ENCODE measurements at places on chromosomes 2 and 18.

DNA sequence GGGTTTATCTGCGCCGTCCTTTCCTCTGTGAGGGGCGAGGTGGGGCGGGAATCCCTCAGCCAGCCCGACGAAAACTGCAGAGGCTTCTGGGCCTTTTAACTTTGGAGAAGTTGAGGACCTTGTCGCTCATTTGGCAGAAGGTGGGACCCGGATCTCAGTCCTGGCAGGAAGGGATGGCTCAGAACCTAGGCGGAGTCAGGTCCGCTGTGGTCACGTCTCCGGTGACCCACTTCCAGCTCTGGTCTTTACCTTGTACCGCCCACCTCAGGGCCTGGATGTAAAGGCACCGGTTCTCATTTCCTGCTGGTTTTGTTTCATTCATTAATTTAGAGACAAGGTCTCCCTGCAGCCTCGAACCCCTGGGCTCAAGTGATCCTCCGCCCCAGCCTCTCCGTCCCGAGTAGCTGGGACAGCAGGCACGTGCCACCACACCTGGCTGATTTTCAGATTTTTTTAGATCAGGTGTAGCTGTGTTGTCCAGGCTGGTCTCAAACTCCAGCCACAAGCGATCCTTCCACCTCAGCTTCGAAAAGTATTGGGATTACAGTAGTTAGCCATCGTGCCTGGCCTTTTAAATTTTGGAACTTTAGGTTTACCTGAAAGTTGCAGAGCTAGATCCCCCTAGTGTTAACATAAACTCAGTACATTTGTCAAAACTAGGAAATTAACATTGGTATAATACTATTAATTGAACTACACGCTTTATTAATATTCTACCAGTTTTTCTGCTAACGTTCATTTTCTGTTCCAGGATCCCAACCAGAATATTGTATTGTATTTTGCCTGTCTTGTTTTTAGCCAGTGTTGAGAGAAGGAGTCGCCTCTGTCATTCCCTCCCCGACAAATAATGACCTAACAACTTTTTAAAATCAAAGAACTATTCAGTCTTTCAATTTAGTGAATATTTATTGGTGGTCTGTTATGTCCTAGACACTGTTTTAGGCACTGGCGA is 852 bp downstream of the POLI start:
- no peak for DNase-seq

DNA sequence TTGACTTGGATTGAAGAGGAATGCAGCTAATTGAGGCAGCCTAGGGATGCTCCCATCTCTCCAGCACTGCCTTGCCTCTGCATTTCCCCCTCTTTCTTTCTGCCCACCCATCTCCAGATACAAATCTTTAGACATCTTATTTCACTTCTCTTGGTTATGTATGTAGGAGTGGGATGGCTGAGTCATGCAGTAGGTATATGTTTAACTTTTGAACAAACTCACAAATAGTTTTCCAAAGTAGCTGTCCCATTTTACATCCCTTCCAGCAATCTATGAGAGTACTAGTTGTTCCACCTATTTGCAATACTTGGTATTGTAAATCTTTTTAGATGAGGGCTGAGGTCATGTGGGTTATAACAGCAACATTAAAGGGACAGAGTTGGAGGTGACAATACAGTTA is 329.9 kb downstream of the DYSF start:
- no peak for DNase-seq

DNA sequence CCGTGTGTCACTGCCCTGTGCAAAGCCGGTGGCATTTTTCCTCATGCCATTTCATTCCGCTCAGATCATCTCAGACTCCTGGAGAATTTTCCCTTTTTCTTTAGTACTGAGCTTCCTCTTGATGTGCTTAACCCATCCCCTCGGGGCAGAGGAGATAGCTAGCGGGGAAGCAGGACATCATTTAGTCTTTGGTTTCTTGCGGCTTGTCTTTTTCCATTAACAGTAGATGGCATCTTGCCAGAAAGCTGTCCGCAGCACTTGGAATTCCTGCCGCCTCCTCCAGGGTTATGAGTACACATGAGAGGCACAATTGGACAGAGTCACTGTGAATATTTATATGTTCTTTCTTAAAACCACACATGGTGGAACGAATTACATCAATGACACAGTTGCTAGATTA is 226.6 kb downstream of the ALPK2 start:
- DNase-seq: no peak

- DNase-seq: no peak
Observed at GRCh38 chr2:183543222-183543621, 419.0 kb downstream of the NUP35 start.

DNA sequence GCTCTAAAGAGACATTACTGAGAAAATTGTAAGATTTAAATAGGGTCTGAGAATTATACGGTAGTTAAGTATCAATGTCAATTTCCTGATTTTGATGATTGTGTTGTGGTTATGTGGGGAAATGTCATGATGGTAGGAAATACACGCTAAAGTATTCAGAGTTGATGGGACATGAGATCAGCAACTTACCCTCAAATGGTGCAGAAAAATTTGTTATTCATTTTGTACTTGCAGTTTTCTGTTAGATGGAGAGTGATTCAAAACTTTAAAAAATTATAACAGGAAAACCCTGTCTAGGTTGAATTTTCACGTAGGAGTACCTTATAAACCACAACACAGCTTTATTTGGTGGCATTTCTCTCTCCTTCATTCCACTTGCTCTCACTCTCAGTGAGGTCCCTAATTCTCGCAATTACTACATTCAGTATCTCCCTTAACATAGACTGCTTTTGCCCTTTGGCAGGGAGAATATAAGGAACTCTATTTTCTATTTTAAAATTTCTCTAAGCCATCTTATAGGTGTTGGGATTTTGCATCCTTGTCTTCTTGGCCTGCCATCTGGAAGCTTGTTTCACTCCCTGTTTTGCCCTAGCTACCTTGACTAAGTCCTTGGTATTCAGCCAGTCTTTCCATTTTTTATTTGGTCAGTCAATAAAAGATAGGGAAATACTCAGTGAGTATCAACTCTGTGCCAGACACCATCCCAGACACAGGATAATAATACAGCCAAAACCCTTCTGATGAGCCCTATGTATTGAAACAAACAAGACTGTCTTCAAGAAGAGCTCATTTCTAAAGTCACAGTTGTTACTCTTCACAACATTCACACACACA is 550.6 kb upstream of the ACVR2A start:
- no peak for DNase-seq

DNA sequence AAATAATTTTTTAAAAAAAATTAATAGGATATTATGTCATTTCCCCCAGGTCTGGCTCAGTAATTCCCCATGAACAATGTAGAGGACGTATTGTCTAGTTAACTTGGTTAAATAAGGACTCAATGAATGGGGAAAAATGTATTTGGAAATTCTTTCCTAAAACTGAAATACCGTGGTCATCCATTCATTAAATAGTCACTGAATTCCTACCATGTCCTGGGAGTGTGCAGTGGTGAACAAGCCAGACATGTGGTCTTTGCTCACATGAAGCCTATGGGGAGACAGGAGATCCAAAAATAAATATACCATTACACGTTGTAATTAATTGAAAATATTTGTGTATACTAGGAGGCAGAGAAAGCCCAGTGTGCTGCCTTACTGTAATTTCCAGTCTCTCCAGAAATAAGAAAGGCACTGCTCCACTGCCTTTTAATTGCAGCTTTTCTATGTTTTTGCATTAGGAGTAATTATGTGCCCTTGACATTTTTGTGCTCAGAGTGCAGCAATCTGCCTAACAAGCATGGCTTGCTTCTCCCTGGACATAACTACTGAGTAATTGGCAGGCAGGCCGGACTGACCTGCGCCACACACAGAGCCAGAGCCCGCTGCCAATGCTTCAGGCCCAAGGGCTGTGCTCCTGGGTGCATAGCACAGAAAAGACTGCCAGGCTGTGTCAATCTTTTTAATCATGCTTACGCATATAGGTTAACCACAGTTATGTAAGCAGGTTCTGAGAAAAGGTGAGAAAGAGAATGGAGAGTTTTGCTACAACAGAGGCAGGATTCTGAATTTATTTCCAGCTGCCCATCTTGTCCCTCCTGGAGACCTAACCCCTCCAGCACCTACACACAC is 22.2 kb upstream of the TTC39C start:
- no peak for DNase-seq

- DNase-seq: no peak
Observed at GRCh38 chr2:54009549-54009948, 38.8 kb upstream of the PSME4 start.

GRCh38 chr2:7609974-7610373 is 692.8 kb downstream of the RNF144A start:
- no peak for DNase-seq

- no peak for DNase-seq
Observed at GRCh38 chr18:67650686-67651385, 134.3 kb upstream of the DSEL start.

DNA sequence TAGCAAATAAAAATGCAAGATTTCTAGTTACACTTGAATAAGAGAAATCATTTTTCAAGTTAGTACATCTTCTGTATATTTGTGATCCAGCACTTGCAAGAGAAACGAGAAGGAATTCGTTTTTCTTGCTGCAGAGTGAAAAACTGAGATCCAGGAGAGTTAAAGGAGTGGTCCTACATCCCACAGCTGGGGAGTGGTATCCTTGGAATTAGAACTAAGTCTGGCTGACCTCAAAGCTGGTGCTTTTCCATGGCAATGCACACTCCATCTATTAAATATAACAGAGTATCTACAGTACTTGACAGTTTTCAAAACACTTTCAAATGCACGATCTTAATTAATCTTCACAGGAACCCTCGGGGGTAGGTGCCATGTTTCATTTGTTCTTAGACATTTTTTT is 46.8 kb downstream of the TRIB2 start:
- DNase-seq: no peak

DNA sequence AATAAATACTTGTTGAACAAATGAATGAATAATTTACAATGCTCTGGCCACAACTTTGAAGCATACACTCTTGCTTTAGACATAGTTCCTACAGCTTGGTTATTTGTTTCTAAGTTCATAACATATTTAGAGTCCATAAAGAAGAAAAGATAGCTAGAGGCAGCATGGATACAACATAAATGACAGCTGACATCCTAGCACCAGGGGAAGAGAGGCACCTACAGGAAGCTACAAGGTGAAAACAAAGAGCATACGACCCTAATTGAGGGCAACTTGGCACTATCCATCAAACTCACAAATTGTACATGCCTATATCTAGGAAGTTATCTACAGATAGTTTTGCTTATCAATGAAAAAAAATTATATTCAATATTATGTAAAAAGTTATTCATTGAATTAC is 88.9 kb downstream of the PLEKHM3 start:
- DNase-seq: no peak

DNA sequence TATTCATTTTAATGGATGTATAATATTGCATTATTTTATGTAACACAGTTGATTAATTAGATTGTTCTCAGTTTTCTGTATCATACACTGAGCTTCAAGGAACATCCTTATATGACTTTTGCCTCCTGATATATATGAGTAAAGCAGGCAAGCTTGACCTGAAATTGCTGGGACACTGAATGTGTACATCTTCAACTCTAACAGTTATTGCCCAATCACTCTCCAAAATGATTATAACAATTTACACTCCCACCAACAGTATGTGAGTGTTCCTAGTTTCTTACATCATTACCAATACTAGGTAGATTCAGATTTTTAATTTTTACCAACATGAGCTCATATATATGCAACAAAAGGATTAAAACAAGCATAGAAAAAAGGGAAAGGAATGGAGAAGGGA is 379.4 kb downstream of the SETBP1 start:
- no peak for DNase-seq

GRCh38 chr2:230016844-230017243 is 51.9 kb downstream of the SLC16A14 start:
- DNase-seq: no peak

GRCh38 chr18:54734059-54734458 is 94.2 kb upstream of the RAB27B start:
- DNase-seq: no peak

- DNase-seq: no peak
Observed at GRCh38 chr2:51698021-51698420, 666.1 kb upstream of the NRXN1 start.

DNA sequence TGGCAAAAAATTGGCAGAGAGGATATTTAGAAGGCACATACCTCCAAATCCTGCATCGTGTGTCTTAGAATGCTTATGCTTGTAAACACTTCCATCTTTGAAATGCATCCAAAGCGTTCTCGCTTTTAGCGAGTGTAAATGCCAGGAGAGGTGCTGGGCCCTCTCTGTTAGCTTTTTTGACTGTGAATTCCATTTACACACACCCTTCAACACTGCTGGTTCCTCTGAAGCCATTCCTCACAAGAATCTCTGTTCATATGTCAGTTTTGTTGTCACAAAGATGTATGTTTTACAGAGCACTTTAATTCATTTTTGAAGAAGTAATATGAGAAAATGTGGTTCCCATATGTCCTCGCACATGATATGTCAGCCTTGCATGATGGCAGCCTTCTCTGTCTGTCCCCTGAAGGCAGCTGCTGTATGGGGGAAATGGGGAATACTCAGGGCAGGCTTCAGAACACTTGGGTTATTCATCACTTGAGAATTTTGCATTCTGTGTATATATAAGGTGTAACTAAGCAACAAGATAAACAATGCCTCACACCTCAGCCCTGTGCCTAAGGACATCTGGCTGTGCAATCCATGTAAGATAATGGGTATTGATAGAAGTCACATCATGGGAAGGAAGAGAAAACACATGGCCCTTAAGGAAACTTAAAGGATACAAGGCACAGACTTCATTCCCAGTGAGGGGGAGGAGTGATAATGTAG is 52.3 kb downstream of the RAB27B start:
- DNase-seq: no peak

- DNase-seq: no peak
Observed at GRCh38 chr2:62205554-62205953, 9.6 kb downstream of the B3GNT2 start.

DNA sequence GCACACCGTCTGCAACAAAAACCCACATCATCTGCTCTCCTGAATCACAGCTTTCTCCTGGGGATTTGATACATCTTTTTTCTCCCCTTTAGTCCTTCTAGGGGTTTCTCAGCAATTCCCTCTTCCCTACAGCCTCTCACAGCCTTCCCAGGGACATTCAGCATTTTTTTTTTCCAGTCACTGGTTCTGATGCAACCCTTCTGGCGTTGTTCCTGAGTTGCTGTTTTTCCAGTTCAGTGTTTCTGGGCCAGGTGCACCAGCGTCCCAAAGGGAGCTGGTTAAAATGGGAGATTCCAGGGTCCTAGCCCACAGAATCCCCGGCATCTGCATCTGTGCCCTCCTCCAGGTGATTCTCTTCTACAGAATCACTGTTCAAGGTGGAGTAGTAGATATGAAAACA is 36.1 kb downstream of the ADCY3 start:
- DNase-seq: no peak

Data from pulmonary artery endothelial cell (primary cell).